ENCODE measurements at places on chromosomes 16 and 17.

GRCh38 chr17:68969101-68969500, 13.9 kb upstream of the ABCA8 start:
- no peak for DNase-seq

GRCh38 chr17:70310221-70310672, 140.9 kb downstream of the KCNJ2 start:
- DNase-seq, result no peak

DNA sequence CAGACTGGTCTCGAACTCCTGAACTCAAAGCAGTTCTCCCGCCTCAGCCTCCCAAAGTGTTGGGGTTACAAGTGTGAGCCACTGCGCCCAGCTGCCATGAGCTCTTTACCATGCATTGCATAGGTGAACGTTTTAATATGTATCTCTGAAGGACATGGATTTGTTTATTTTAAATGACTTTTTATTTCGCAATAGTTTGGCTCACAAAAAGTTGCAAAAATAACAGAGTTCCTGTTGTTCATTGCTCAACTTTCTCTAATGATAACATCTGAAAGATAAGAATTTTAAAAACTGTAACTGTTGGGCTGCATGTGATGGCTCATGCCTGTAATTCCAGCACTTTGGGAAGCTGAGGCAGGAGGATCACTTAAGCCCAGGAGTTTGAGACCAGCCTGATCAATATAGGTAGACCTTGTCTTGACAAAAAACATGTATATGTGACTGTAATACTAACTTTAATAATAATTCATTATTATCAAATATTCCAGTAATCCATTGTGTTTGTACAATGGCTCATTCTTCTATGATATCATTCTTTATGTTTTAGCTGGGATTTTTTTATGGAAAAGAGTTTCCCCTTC, 80.1 kb downstream of the ABCC1 start:
- DNase-seq, result no peak

DNA sequence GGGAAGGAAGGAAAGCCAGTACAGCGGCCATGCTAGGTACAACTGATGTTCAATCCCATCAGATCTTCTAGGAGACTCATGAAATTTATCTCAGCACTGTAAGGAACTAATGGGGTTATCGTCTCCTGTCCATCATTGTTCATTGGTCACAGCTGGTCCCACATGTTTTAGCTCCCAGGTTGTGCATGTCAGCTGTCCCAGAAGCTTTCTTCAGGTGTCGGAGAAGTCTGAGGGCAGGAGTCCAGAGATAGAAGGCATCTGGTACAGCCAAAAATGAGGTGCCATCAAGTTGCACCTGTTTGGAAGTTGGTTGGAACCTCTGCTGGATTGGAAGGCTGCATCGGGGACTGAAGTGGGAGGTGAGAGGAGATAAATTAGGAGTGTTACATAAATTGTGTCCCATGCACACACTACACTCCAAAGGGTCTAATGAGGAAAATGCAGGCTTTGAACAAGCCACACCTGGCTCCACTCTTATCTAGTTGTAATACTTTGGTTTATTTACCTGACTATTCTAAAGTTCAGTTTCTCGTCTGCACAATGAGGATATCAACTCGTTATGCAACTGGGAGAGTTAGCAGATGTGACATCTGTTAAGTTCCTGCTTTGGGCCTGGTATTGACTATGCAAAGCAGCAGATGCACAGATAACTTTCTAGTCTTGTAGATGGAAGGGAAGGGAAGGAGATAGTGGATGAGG, 62.9 kb downstream of the MAP2K6 start:
- no peak for DNase-seq

DNA sequence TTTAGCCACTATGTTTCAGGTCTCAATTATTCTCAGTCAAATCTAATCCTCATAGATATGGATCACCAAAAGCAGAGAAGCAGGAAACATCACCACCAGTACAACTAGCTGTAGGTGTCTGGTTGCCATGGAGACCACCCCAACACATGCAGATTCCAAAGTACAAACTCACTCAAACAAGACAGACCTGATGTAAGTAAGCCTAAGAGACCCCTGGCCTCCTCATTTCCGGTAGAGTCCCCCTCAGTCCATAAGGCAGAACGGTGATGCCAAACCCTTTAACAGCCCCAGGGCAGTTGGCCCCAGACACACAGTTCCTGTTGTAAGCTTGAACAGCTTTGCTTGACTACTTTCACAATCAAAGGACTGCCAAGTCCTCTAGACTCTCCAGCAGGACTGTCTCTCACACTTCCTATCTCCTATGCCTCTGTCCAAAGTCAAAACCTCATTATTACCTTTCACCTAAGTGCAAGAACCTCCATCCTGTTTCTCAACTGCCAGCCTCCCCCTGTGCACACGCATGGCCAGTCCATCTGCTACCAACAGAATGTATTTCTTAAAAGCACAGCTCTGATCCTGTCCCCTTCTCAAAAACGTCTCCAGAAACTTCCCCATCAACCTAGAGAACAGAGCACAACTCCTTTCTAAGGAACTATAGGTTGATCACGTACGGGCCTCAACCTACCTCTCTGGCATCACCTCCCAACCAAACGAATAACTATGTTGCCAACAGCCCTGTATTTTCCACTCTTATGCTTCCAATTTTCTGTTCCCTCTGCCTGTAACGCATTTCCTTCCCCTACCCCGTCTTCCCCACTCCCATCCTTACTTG, 23.9 kb downstream of the SLC39A11 start:
- DNase-seq, result no peak

- no peak for DNase-seq
Observed at GRCh38 chr16:80664226-80664625, 123.4 kb downstream of the DYNLRB2 start.

DNA sequence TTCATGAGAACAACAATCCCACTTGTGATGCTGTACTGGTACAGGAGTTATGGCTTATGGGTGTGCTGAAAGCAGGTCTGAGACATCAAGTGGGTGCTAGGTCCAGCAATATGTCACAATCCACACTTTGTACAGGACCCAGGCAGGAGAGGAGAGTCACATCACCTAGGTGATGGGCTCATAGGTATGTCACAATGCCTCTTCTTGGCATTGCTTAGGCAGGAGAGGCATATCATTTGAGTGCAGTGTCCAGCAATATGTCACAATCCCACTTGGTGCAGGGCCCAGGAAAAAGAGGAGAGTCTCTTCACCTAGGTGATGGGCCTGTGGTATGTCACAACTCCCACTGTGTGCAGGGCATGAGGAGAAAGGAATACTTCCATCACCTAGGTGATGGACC, 2110.0 kb downstream of the TP53TG3F start:
- DNase-seq, result no peak

DNA sequence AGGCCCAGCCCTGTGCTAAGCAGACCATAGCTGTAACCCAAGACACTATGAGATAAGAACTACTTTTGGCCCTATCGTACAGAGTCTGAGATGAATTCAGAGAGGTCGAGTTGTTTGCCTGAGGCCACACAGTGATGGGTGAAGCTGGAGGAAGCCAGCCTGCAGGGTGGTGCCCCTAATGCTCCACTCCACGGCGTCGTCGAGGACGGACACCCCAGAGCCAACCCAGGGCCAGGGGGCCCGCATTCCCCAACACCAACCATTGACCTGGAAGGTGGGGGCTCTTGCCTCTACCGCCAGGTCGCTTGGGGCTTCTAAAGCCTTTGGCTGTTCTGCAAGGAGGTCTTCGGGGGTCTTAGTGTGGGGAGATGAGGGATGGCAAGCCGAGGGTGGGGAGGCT, 84.1 kb downstream of the IRF8 start:
- no peak for DNase-seq

DNA sequence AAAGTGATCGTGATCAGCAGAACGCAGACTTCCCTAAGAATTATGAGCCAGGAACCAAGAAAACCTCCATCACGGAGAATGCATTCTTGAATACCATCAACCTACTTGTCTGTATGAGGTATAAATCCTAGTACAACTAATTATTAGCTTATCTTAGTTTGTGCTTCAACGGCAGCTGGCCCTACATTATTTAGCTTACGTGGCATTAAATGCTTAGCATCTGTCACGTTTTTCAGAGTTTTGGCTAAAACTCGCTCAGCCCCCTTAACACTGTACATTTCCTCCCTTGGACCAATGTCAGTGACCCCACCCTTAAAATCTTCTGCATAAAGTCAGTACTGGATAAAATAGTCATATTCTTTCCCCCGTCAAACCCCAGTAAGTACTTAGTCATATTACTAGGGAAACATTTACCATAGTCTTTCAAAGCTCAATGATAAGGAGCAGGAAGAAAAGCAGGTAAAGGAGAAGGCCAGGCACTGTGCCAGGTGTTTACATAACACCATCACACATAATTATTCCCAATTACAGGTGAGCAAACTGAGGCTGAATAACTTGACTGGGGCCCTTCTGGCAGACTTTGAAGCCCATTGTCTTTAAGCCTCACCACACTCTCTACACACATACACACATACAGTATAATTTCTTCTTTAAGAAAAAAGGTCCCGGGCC, 16.6 kb upstream of the TXNDC11 start:
- DNase-seq, result peak; percentile 20

- no peak for DNase-seq
Observed at GRCh38 chr17:66511135-66511534, 208.7 kb downstream of the PRKCA start.

DNA sequence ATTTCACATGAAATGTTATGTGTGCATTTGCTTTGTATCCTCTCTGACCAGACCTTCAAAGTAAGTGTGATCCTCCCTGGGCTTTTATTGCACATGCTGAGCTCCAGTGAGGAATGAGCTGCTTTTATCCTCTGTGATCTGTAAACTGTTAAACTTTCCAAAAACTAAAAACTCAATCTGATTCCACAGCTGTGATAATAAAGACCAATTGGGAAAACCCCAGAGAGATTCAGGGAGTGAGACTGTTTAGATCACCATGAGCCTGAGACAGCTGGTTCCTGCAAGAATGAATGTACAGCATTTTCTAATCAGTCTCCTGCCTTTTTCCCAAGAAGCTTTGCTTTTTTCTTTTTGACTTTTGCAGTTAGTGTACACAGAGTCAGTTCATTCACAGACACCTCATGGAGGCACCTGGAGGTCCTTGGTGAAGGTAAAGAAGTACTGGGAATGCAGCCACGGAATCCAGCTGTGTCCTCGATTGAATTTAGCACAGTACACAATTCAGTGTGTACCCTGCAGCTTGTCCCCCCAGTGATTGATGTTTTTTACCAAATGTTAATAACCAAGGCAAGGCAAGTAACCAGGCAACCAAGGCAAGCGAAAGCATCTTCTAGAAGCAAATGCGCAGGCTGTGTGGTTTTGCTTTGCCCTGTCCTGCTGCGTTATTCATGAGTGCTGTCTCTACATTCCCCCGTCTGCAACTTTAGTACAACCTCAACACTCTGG, 182.6 kb downstream of the LGALS9B start:
- no peak for DNase-seq

- DNase-seq, result no peak
Observed at GRCh38 chr17:57860414-57860999, 10.7 kb upstream of the MRPS23 start.

DNA sequence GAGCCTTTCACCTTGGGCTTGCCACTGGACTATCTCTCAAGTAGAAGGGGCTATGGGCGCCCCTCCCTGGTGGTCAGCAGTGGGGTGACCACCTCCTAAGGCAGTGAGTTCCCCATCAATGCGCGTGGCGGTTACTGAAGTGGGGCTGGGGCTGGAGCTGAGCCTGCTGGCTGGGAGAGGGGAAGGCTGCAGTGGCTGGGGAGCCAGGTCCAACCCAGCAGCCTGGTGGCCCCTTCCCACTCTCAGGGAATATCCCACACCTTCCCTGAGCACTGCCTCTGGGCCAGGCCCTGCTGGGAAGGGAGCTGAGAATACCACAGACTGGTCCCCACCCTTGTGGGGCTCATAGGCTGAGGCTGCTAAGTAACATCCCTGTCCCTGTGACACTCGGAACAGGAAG, 19.8 kb upstream of the MPRIP start:
- DNase-seq, result no peak

DNA sequence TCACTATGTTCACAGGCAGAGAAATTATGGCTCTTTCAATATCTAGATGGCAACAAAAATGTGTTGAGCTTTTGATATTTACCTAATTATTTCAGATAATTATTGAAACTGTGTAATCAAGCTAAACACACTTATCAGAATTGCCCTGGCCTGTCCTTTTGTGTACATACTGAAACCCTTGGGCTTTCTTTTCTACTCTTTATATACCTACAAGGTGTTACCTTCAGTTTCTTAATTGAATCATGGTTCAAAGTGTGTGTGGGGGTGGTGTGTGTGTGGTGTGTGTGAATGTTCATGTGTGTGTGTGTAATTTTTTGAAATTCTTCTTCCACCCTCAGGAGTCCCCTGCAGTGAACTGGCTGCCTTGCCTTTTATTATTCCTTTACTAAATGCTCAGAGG, 506.8 kb upstream of the SOX9 start:
- no peak for DNase-seq

GRCh38 chr17:802901-803881, 21.0 kb downstream of the MRM3 start:
- DNase-seq, result no peak

- no peak for DNase-seq
Observed at GRCh38 chr17:39364236-39365025, 37.0 kb downstream of the FBXL20 start.

- DNase-seq, result no peak
Observed at GRCh38 chr17:39933912-39934311, 6.4 kb downstream of the LRRC3C start.

DNA sequence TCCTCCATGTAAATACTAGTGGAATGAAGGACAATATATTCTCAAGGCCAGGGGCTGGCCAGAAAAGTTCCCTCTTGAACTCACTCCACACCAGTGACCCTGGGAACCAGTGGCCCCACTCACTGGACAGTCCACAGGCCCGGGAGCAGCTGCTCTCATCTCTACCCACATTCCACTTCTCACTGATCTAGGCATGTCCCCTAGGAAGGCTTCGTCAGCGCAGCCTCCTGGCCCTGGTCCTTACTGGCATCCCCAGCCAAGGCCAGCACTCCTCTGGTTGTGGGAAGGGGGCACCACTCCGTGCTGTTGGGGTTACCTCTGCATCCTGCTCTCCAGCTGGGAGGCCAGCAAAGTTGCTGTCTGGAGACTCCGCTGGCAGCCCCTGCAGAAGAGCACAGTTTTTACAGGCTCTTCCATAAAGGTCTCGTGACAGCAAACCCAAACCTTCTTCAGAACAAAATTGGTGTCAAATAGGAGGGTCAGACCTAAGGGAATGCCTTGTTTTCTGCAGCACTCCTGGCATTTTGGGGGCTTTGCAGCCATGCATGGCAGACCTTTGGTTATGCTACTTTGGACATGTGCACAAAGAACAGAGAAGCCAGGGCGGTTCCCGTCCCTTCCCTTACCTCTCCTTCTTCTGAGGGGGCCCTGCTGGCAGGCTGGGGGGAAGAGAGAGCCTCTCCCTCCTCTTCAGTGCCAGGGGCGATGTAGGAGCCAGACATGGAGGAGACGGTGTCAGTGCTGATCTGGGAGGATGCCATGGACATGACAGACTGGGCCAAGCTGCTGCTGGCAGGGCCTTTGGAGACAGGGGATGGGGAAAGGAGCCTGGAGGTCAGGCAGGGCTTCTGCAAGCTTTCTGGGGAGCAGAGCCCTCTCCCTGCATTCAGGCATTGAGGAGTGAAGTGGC, 14.1 kb upstream of the FOXJ1 start:
- no peak for DNase-seq

- no peak for DNase-seq
Observed at GRCh38 chr16:68035227-68035626, 12.1 kb downstream of the DUS2 start.

- no peak for DNase-seq
Observed at GRCh38 chr16:14111713-14112538, 40.8 kb downstream of the MRTFB start.

All from ACHN (cell line).